HFFc6 (cell line): ENCODE measurements at places on chromosomes 4 and X. TPM values are rescaled to one million over a fixed set of nuclear protein-coding genes. Genes with fewer than 3 reads are reported as not detected.

- peak; percentile 23 for DNase-seq
- peaks cover 2% of the 10 kb centered on the region; the same call in 1 of the 2 replicates for H3K27me3 ChIP-seq
- H3K36me3 ChIP-seq, result no peaks in the 10 kb centered on the region
- no peak overlapping the region for H3K4me3 ChIP-seq
Observed at GRCh38 chrX:108138814-108139702, 47.5 kb downstream of the ATG4A start.

GRCh38 chr4:105633241-105633640 lies 75.2 kb downstream of the INTS12 start:
- no peak overlapping the region for H3K4me3 ChIP-seq
- no peaks in the 10 kb centered on the region for H3K36me3 ChIP-seq

DNA sequence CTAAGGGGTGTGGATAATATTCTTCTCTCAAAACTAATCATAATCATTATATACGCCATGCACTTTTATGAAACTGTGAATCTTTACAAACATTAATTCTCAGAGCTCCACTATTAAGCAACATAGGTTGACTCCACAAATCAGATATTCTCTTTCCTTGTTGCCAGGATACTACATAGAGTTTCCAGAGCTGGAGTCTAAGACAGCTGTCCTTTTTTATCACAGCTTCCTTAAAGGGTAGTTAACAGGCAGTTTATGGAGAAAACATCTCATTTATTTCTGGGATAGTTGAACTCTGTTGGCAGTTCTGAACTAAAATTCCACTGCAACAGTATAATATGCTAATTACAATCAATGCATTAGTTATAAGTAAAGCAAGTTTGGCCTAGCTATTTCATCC lies 152.1 kb upstream of the PPP1R2C start:
- no peak overlapping the region for H3K27ac ChIP-seq
- H3K36me3 ChIP-seq, result no peaks in the 10 kb centered on the region
- no peak overlapping the region for H3K4me3 ChIP-seq
- H3K4me1 ChIP-seq, result no peaks in the 10 kb centered on the region
- no peaks in the 10 kb centered on the region for H3K27me3 ChIP-seq
- no peak for DNase-seq

- no peak for DNase-seq
- H3K4me1 ChIP-seq, result peaks cover 16% of the 10 kb centered on the region
- H3K27me3 ChIP-seq, result peaks cover 3% of the 10 kb centered on the region
- H3K4me3 ChIP-seq, result no peak overlapping the region
- no peaks in the 10 kb centered on the region for H3K36me3 ChIP-seq
- no peak overlapping the region for H3K27ac ChIP-seq
Observed at GRCh38 chr4:4485806-4486205, 56.0 kb downstream of the STX18 start.

DNA sequence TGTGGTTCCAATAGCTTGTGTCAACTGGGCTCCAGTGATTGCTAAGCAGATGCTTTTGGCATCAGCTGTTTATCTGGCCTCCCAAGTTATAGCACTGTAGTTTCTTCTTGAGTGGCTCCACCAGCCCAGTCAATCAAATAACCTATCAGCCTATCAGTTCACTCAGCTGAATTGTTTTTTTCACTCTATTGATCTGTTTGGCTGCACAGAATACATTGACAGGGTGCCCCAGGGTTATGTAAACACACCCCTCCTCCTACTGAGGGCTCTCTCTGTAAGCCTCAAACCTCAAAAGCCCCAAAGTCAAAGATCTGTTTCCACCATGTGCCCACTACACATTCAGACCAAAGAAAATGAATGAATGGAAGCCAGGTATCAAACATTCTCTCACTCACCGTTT lies 214.0 kb downstream of the HS6ST2 start:
- H3K4me1 ChIP-seq, result no peaks in the 10 kb centered on the region
- H3K27me3 ChIP-seq, result no peaks in the 10 kb centered on the region; the same call in 1 of the 2 replicates
- H3K36me3 ChIP-seq, result no peaks in the 10 kb centered on the region
- no peak for DNase-seq
- no peak overlapping the region for H3K4me3 ChIP-seq

DNA sequence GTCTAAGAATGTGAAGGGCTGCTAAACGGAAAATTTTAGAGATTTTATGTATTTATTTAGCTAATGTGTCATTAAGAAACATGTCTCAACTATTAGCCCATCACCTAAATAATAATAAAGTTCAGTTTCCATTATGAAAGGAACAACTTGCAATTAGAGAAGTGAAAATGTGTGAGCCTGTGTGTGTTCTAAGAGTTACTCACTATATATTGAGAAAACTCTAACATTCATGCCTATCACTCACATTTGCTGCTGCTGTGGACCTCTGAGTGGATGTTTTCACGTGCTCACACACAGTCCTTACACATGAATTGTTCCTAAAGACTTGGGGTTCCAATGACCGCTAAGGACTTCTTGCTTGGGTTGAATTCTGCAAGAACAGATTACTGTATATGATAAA lies 364.0 kb downstream of the TMA16 start:
- no peaks in the 10 kb centered on the region for H3K36me3 ChIP-seq
- H3K27me3 ChIP-seq, result no peaks in the 10 kb centered on the region; the same call in 1 of the 2 replicates
- H3K27ac ChIP-seq, result no peak overlapping the region

DNA sequence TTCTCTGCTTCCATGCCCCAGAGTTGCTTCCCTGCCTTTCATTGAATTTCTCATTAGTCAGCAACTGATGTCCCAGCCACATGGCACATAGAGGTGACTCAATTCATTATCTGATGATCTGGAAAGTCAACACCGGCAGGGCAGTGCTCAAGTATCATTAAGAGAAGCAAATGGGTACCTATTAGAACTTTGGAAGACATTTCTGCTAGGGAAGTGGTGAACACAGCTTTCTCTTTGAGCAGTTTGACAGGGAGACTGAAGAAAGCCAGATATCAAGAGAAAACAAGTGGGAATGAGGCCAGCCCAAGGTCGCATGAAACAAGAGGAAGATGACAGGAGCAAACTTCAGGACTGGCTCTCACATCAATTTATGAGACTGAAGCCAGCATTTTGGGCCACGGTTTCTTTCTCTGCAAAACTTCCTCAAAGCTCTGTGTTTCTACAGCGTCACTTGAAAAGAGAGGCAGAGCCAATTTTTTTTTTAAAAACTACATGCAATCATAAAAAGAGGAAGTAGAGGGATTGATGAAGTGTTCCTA lies 108.3 kb upstream of the RPS6KA3 start:
- no peak overlapping the region for H3K4me3 ChIP-seq
- peaks cover 1% of the 10 kb centered on the region for H3K27me3 ChIP-seq
- H3K36me3 ChIP-seq, result no peaks in the 10 kb centered on the region
- no peak for DNase-seq
- H3K27ac ChIP-seq, result no peak overlapping the region

DNA sequence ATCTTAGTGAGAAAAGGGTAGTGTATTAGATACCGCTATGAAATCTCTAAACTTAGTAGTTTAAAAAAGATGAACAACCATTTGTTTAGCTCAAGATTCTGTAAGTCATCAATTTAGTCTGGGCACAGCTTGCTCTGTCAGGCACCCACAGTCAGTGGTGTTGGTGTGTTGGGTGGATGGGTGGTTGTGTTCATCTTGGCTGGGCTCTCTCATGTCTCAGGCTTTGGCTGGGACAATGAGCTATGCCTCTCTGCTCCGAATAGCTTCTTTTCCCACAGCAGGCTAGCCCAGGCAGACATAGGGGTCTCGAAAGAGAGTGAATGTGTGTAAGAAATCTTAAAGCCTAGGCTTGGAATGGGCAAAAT lies 127.0 kb upstream of the GATB start:
- H3K27me3 ChIP-seq, result no peaks in the 10 kb centered on the region; the same call in 1 of the 2 replicates
- no peak for DNase-seq
- no peaks in the 10 kb centered on the region for H3K36me3 ChIP-seq
- H3K4me3 ChIP-seq, result no peak overlapping the region; the same call in 1 of the 2 replicates
- peaks cover 31% of the 10 kb centered on the region for H3K4me1 ChIP-seq

DNA sequence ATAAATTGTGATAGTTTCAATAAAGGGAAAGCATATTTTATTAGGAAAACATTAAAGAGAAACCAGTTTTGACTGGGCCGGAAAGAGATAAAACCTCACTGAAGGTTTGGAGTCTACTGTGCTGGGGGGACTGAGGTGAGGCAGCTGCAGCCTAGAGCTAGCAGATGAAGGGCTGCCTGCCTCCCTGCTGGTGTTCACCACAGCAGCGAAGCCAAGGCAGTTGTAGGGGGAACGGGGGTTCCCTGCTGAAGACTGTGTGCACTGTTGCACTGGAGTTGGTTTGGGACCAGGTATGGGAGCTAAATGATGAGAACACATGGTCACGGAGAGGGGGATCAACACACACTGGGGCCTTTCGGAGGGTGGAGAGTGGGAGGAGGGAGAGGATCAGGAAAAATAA lies 546.5 kb upstream of the SMIM31 start:
- no peak for DNase-seq
- no peak overlapping the region for H3K27ac ChIP-seq
- H3K4me1 ChIP-seq, result no peaks in the 10 kb centered on the region
- H3K4me3 ChIP-seq, result no peak overlapping the region
- no peaks in the 10 kb centered on the region for H3K36me3 ChIP-seq

GRCh38 chr4:8283161-8283560 lies 13.6 kb downstream of the HTRA3 start:
- DNase-seq, result no peak
- H3K4me1 ChIP-seq, result peaks cover 17% of the 10 kb centered on the region
- H3K27ac ChIP-seq, result no peak overlapping the region
- no peaks in the 10 kb centered on the region; the same call in 1 of the 2 replicates for H3K27me3 ChIP-seq

GRCh38 chr4:10078481-10079233 lies 37.9 kb downstream of the WDR1 start:
- peaks cover 24% of the 10 kb centered on the region for H3K4me1 ChIP-seq
- DNase-seq, result no peak
- peak overlapping the region; percentile 49 for H3K27ac ChIP-seq
- no peak overlapping the region for H3K4me3 ChIP-seq

DNA sequence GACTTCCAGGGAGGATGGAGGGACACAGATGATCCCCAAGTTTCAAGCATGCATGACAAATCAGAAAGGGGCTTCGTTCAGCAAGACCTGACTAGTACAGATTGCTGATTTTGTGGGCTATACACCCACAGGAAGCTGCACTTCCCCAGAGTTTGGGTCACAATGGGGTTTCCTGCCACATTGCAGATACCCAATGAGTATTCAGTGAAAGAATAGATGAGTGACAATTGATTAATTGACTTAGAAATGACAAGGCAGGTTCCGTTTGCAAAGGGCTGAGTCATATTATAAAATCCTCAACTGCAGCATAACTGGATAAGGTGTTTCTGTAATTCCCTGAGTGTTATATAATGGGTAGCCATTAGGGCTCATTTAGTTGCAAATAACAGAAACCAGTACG lies 146.6 kb upstream of the TBL1X start:
- H3K4me1 ChIP-seq, result no peaks in the 10 kb centered on the region
- peaks cover 2% of the 10 kb centered on the region for H3K27me3 ChIP-seq
- no peak overlapping the region for H3K27ac ChIP-seq
- DNase-seq, result no peak
- no peaks in the 10 kb centered on the region for H3K36me3 ChIP-seq

The PCDH7 gene
- 0.12 to 1.1 TPM (median 0.75 TPM) in 3 replicates for total RNA-seq

The DMRTC1B gene
- total RNA-seq, result not detected in 3 replicates

The IRF2 gene
- 13.4 to 19.9 TPM (median 16.1 TPM) in 3 replicates for total RNA-seq

The ATP1B4 gene
- total RNA-seq, result not detected in 3 replicates

The KIAA1210 gene
- total RNA-seq, result not detected in 3 replicates

The ARX gene
- total RNA-seq, result not detected in 3 replicates
